A549 treated with Mapracorat at 1 μM for 4 hours (cell line): ENCODE measurements at places on chromosomes 1 and 21. TPM values are rescaled to one million over a fixed set of nuclear protein-coding genes. Genes with fewer than 3 reads are reported as not detected.

The VCAM1 gene
- total RNA-seq = 0.04 to 0.09 TPM (median 0.08 TPM) in 4 of 5 replicates, not detected in the other

The C8B gene
- not detected in 5 replicates for total RNA-seq

The FOXD2 gene
- total RNA-seq = 0.41 to 0.58 TPM (median 0.50 TPM) in 5 replicates

The POU3F1 gene
- not detected in 5 replicates for total RNA-seq

The C1orf167 gene
- not detected in 5 replicates for total RNA-seq

The MYOG gene
- not detected in 5 replicates for total RNA-seq

The SUSD4 gene
- 0.28 to 0.82 TPM (median 0.48 TPM) in 5 replicates for total RNA-seq

The HCRTR1 gene
- not detected in 5 replicates for total RNA-seq

The SLC1A7 gene
- total RNA-seq = not detected in 5 replicates

The RAB7B gene
- 0.92 to 1.7 TPM (median 0.96 TPM) in 5 replicates for total RNA-seq

The PROK1 gene
- total RNA-seq = not detected in 5 replicates

The FOXD3 gene
- 0.32 to 1.0 TPM (median 0.73 TPM) in 5 replicates for total RNA-seq

The RPF1 gene
- 29.9 to 33.7 TPM (median 31.2 TPM) in 5 replicates for total RNA-seq

The SYCP1 gene
- not detected in 5 replicates for total RNA-seq

The XCL2 gene
- total RNA-seq = not detected in 5 replicates

The OR10Z1 gene
- total RNA-seq = not detected in 5 replicates

The MIXL1 gene
- total RNA-seq = 0.23 TPM in 1 of 5 replicates, not detected in the others

The PGBD5 gene
- total RNA-seq = 0.19 to 0.56 TPM (median 0.37 TPM) in 5 replicates

The JAK1 gene
- 153 to 191 TPM (median 177 TPM) in 5 replicates for total RNA-seq

The TMPRSS3 gene
- total RNA-seq = 0.14 to 0.57 TPM (median 0.34 TPM) in 5 replicates

The MGST3 gene
- 196 to 248 TPM (median 207 TPM) in 5 replicates for total RNA-seq

The FASLG gene
- not detected in 5 replicates for total RNA-seq
